ENCODE measurements at places on chromosomes 1 and 21.

- DNase-seq, result peak; percentile 39
Observed at GRCh38 chr21:42156690-42157605, 62.0 kb upstream of the ABCG1 start.

DNA sequence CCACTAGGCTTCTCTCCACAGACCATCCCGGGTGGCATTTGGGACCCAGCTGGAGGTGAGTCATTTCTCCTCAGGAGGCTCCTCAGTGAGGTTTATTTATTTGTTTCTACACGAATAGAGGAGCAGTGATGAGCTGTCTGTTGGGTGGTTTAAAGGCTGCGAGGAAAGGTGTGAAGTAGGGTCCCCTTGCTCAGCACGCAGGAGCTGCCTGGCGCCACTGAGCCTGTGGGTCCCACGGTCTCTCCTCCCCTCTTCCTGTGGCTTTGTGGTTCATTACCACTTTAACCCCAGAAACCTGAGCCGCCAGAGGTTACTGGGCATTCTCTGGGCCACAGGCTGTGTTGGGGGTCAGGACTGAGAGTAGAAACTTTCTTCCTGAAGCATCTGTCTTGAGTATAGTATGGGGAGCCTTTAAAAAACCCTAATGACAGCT, 39.9 kb downstream of the IL6R start:
- no peak for DNase-seq

GRCh38 chr1:53738205-53739108, 507 bp downstream of the GLIS1 start:
- peak; percentile 55 for DNase-seq

- no peak for DNase-seq
Observed at GRCh38 chr1:67214420-67215174, 48.3 kb downstream of the IL23R start.

DNA sequence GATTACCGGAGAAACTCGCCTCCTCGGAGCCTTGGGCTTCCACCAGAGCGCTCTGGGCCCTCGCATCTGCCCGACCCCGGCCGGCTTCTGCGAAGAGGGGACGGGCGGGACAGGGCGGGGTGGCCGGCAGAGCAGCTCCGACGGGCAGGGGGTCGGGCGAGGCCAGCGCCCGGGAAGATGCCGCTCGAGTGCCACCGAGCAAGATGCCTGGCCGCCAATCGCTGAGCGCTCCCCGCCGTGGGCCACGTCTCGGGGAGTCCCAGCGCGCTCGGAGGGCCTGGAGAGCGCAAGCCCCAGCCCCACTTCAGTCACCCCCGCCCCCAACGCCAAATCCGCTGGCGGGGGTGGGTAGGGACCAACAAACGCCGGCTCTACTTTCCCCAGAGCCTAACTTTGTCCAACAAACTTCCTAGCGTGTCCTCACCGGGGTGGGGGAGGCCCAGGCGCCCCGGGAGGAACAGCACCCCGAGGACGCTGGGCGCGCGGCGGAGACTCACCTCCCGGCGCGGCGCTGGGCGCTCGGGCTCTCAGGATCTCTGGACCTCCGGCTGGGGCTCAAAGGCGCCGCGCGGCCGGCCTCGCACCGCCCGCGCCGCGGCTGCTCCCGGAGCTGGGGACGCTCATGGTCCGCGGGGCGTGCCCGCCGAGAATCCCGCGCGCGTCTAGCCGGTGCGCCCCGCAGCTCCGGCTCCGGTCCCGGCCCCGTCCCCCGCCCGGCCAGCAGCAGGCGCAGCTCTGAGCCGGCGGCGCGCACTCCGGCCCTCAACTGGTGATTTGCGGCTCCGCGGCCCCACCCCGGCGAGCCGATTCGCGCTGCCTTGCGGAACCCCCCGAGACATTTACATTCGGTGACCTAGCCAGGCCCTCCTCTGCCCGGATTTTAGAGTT, at the start of gene BCAR3:
BCAR3 (minus strand) TSS at position 737 of the 888 bp plus-strand sequence. CDS start 6,907 bp downstream, outside the sequence.
- DNase-seq, result peak; percentile 83

DNA sequence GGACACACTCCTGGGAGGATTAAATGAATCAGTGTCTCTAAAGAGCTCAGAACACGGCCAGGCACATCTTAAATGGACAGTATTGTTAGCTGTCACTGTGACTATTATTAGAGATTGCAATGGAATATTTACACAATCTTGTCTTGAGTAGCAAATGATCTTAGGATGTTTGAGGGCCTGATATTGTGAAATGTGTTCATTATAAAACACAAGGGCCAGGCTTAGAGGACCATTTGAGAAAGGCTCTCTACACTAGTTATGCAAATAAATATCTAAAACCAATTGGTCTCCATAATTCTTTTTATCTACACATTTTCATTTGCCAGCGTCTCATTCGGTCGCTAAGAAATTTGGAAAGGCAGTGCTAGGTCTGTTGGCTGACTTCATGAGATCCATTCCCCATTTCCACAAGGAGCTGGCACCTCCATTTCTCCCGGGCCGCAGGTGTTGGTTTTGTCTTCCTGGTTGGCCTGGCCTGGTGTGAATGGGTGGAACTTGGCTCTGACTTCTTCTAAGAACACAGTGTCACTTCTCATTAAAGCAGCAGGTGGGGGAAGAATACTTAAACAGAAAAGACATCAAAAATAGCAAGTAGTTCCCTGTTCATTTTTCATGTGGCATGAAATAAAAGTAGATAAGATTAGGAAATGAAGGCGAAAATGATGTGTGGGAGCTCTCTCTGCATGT, 56.0 kb upstream of the PLXNA2 start:
- no peak for DNase-seq

DNA sequence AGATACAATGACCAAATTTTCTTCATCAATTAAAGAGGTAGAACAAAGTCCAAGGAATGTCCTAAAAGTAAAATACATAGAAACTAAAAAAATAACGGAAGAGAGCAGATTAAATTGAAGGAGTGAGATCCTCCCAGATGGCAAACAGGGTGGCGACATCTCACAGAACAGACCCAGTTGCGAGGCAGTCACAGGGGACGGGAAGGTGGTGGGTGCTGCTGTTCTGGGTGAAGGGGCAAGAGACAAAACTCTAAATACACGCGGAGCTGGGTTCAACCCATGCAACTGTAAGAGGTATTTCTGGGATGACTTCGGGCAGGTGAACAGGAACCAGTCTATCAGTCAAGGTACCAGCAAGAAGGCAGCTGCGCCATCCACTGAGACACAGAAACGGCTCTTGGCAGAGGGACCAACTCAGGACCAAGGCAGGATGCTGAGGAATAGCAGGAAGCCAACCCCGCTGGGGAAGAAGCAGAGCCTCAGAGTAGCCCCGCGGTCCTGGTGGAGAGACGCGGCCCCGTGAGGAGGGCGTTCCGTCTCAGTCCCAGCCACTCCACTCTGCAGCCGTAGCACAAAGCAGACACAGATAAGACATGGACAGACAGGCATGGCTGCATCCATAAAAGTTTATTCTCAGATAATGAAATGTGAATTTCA, 32.2 kb downstream of the WDR4 start:
- peak; percentile 20 for DNase-seq

DNA sequence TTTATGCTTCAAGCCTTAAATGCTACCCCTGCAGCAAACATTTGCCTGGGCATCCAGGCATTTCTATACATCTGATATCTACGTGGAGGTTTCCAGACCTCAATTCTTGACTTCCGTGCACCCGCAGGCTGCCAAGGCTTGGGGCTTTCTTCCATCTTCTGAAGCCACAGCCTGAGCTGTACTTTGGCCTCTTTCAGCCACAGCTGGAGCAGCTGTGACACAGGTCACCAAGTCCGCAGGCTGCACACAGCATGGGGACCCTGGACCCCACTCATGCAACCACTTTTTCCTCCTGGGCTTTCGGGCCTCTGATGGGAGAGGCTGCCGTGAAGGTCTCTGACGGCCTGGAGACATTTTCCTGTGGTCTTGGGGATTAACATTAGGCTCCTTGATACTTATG, 5.4 kb upstream of the HAO2 start:
- DNase-seq, result no peak

DNA sequence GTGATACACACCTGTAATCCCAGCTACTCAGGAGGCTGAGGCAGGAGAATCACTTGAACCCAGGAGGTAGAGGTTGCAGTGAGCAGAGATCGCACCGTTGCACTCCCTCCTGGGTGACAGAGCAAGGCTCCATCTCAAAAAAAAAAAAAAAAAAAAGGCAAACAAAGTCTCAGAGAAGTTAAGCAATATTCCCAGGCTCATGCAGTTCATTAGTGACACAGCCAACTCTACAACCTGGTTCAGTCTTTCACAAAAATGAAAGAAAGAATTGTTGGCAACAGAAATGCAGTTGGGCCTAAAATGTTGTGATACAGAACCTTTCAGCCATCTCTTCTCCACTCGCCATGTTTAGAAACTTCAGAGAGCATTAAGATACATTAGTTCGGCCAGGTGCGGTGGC, 242.1 kb downstream of the LTN1 start:
- DNase-seq, result no peak

GRCh38 chr1:160256396-160257046, 5.8 kb downstream of the DCAF8 start:
- DNase-seq, result no peak

GRCh38 chr1:3795453-3796214, 664 bp downstream of the LRRC47 start:
- no peak for DNase-seq

DNA sequence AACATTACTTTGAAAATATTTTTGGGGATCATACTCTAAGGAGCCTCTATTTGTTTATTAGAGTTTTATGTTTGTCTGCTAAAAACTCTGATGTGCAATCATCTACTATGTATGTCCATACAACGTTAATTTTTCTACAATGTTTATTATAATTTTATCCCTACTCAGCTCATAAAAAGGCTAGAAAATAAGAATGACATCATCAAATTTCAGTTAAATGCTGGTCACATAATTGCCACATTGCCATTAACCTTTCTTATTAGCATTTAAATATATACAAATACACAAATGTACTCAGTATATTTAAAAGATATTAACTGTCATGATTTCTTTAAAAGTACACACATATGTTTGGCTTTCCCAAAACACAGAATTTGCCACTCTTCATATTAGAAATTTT, 191.6 kb downstream of the BRINP3 start:
- DNase-seq, result no peak

DNA sequence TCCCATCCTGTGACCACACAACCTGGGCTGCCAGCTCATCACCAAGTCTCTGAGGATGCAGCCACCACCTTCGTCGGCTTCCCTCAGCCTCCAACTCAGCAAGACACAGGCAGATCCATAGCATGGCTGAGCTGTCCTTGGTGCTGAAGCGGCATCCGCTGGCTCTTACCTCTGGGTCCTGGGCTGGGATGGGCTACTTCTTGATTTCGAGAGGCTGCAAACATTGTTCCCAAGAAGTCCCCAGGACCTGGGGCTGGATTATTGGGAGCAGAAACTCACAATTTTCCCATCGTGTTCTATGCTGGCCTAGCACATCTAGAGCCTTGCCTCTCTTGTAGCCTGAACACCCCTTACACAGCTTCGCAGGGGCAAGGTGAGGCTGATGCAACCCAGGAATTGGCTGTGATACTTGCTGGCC, 24.9 kb upstream of the C1QA start:
- no peak for DNase-seq

DNA sequence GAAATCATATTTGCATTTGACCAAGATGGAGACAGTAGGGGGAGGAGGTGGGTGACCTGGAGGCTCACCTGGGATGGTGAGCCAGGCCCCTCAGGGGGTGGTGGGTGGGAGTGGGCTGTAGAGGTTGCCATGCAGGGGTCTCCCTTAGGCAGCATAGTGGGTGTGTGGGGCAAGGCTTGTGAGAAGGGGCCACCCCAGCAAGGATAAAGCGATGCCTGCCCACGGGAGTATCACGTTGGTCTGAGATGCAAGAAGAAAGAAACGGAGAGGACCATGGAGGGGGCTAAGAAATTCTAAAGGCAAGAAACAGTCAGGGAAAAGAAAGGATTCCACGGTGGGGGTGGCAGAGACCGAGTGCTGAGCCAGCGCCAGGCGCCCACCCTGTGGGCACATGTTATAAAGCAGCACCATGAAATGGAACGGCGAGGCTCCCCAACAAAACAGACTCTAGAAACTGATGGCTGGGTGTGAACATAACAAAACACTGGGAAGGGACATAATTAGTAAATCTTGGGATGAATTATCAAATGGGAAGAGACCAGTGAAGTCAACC, 11.7 kb upstream of the C2CD2 start:
- no peak for DNase-seq

GRCh38 chr21:45510466-45510955, 31.7 kb downstream of the SLC19A1 start:
- DNase-seq, result no peak

GRCh38 chr1:204468766-204469302, 25.8 kb downstream of the PIK3C2B start:
- no peak for DNase-seq

- DNase-seq, result no peak
Observed at GRCh38 chr1:93244298-93245069, 64.0 kb downstream of the CCDC18 start.

DNA sequence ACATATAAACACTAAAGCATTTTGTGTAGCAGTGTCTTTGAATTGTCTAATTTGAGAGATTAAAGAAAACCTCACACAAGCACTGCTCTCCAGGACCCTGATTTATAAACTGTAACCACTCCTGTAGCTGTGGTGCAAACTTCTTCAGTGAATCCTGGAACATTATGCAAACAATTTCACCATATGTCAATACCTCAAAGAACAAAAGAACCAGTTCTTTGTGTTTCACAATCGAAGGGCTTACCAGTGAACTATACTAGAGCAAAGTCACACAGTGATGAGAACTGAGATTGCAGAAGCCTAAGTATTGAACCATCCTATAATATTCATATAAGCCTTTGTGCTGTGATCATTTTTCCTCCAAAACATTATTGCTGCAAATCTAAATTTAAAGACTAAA, 21.5 kb downstream of the DPH5 start:
- DNase-seq, result no peak

DNA sequence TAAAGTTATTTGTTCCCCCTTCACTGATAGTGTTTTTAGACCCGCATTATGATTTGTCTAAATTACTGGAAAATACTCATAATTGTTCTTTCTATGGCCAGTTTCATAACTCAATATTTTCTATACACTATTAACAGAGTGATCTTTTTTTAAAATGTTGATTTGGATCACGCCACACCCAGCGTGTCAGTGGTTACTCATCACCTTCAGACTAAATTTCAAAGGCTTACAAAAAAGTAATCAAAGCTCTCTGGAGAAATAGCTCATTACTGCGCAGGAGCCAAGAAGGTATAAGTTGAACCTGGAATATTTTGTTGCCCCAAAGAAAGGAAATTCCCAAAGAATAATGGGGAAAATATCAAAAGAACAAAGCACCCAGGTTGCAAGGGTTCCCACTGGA, 104.9 kb downstream of the EVI5 start:
- no peak for DNase-seq

- DNase-seq, result no peak
Observed at GRCh38 chr1:54391450-54392209, 14.6 kb downstream of the SSBP3 start.

All from D341Med (cell line).